ENCODE measurements at places on chromosomes 1 and 21.

DNA sequence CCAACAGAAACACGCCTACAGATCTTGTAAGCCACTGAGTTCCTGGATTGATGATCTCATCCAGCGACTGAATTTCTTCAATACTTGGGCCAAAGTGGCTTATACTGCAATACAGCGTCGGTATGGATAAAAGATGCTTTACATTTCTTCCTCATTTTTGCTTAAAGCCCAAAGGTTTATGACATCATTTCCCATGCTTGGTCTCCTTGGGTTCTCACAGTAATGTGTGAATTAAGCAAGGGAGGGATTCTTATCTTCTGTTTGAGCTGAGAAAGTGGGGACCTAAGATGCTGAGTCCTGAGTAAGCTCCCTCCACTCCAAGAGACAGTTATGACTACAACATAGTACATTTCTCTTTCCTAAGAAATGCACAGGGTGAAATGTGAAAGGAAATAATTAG lies 39.5 kb downstream of the LBR start:
- DNase-seq: no peak

DNA sequence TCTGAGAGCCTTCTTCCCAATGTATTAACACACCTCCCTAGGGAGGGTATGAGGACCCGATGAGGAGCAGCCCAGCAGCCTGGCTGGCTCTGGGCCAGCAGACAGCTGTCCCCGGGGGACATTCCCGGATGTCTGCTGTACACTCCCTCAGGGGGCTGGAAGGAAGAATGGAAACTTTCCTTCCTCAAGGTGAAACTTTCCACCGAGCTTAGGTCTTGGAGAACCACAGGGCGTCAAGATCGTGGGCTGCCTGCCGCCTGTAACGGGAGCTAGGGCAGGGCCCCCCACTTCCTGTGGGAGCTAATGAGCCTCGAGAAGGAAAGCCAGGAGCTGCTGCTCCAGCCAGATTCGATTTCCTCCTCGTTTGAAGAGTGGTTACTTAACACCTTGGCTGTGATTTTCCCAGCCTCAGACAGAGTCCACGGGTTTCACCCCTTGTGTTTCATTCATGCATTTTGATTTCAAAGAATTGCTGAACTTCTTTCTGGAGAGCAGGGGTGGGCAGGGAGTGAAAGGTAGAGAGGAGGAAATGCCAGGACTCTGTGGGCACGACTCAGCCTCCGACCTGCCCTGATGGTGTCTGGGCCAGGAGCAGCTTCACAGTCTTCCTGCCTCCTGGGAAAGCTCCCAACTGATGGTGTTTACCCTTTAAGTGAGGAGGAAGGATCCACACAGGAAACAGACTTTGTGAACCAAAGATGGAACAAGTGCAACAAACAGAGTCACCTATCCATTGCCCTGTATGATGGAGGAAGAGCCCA lies 29.7 kb downstream of the UBE2T start:
- DNase-seq: no peak

- no peak for DNase-seq
Observed at GRCh38 chr1:236425031-236425663, 31.1 kb downstream of the EDARADD start.

DNA sequence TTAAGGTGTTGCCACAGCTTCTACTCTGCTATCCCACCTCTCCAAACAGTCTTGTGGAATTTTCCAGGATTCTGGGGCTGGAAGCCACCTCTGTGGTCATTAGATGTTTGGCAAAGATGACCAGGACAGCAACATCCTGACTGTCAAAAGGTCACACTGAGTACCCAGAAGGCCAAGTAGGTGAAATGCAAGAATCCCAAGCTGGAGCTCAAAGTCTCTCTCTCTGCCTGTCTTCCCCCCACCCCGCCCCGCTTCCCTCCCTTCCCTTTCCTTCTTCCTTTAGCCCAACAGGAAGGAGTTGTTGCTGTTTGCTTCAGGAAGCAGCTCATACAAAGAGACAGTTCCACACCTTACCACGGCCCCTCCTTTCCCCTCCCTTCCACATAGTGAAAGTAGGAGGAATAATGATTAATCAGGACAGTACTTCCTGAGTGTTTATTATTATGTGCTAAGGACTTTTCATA lies 75.6 kb upstream of the SLC2A1 start:
- DNase-seq: no peak

Data from CD4-positive, alpha-beta T cell treated with Interleukin-6 for 4 hours (primary cell).